ENCODE measurements at places on chromosomes 4 and X.

DNA sequence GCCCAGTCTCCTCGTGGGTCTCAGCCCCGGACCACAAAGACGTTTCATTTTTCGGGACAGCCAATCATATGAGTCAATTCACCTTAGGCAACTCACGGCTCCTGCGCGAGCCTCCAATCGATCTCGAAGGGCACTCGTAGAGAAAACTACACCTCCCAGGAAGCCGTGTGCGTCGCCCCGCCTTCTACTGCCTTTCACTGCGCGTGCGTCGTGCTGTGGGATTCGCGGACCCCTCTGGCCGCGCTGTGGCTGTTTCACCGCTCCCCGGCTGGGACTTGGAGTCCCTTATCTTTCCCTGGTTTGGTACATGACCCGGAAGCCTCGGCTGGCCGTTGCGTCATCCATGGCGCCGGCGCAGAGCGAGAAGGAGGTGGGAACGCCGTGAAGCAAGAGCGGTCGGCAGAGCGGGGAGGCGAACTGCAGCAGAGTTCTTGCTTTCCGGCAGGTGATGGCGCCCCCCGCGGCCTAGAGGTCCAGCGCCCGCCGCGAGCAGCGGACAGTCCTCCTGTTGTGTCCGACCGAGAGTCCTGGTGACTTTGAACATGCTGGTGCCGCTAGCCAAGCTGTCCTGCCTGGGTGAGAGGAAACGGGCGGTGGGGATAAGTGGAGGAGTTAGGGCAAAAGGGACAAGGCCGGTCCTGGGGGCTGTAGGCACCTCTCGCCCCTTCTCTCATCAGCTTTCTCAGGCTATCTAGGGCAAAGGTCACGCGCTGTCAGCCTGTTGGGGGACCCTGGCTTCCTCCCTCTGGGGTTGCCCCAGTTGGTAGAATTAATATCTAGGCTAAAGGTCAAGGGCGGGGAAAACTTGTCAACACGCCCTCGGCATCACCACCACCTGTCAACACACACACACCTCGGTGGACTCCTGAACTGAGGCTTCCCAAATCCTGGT, at the start of gene ETFDH:
ETFDH (plus strand) TSS at position 382 of the 892 bp plus-strand sequence; CDS start at position 543, 161 bp downstream.
- peaks cover 7% of the 10 kb centered on the region for H3K36me3 ChIP-seq
- peak within 1 kb of the TSS; percentile 96 for H3K4me3 ChIP-seq
- no peaks in the 10 kb centered on the region for H3K27me3 ChIP-seq
- peak; percentile 96 for DNase-seq

GRCh38 chr4:57448452-57448851, 338.3 kb upstream of the IGFBP7 start:
- DNase-seq: no peak
- no peaks in the 10 kb centered on the region for H3K4me1 ChIP-seq
- no peak overlapping the region for H3K27ac ChIP-seq

GRCh38 chr4:168475745-168476144, 4.5 kb downstream of the DDX60L start:
- no peaks in the 10 kb centered on the region for H3K27me3 ChIP-seq
- H3K4me1 ChIP-seq: peaks cover 52% of the 10 kb centered on the region
- H3K27ac ChIP-seq: peak overlapping the region; percentile 41
- peak overlapping the region; percentile 52 for H3K4me3 ChIP-seq

DNA sequence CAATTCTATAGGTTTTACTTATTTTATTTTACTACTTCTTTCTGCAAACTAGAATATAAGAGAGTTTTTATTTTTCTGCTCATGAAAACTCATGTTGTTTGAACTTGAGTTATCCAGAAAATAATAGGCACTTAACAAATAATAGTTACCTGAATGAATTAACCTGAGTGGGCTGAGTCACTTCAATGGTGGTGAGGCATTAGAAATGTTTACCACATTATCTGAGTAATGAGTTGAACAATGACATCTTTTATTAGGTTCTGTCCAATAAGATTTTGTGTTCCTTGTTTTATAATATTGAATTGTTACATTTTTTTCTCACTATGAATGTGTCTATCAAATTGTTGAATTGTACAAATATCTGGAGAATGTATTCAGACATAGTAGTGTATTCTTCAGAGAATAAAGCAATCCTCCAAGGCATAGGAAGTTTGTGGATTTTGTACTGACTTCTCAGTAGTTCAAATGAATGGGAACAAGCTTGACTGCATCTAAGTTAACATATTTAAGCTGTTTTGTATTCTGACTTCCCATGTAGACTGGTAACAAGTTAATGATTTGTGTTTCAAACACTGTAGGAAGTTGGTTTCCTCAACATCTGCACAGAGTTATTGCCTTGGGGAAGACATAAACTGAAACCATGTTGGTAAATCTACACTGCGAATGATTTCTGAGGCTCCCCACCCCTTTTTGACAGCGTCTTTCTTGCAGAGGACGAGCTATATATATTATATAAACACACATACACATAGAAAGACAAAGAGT, 1808.9 kb upstream of the TENM3 start:
- no peak overlapping the region for H3K4me3 ChIP-seq
- no peaks in the 10 kb centered on the region for H3K36me3 ChIP-seq
- DNase-seq: no peak
- H3K27ac ChIP-seq: no peak overlapping the region

DNA sequence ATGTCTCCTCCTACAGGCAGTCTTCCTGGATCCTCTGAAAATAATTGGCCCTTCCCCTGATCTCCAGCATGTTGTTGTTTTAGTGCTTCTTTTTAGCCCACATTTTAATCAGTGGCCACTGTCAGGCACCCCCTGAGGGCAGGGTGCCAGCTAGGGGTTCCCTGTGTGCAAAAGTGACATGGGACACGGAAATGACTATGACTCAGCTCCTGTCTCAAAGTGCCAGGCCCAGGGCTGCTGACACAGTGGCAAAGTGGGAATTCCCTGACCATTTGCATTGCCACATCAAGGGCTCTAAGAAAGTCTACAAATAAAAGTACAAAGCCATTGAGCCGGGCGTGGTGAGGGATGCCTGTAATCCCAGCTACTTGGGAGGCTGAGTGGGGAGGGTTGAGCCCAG, 24.8 kb downstream of the HMX1 start:
- no peak overlapping the region for H3K4me3 ChIP-seq
- H3K36me3 ChIP-seq: no peaks in the 10 kb centered on the region
- H3K27me3 ChIP-seq: peaks cover 3% of the 10 kb centered on the region
- DNase-seq: no peak
- H3K27ac ChIP-seq: no peak overlapping the region
- no peaks in the 10 kb centered on the region for H3K4me1 ChIP-seq

DNA sequence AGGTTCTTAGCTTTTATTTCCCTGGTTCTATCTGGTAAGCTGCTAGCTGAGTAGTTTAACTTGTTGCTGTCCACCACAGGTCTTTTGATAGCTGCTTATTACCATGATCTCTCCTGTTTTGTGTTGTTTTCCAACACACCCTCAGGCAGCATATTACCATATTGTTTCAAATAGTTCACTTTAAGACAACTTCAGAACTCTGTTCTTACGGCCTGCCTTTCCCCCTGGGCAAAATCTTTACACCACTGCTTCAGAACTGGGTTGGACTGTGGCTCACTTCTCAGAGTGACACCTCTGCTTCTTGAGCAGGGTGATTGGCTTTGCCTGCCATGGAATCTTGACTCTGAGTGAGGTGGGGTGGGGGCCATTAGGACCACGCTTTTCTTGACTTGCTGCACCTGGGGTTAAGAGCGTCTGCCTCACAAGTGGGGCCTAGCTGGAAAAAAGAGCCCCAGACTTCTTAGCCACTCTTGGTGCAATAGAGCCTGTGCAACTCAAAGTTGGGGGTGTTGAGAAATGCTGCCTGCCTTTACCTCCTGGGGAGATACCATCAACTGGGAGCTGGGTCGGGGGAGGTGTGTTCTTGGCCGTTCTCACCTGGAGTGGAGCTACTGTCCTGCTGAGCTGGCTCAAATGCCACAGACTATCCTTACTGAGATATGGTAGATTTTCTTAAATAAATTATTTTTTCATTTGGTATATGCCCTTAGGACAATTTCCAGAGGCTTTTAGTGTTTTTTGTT, 23.4 kb downstream of the USP9X start:
- no peak for DNase-seq
- peaks cover 33% of the 10 kb centered on the region for H3K4me1 ChIP-seq
- H3K27ac ChIP-seq: no peak overlapping the region
- peaks cover 10% of the 10 kb centered on the region for H3K36me3 ChIP-seq

DNA sequence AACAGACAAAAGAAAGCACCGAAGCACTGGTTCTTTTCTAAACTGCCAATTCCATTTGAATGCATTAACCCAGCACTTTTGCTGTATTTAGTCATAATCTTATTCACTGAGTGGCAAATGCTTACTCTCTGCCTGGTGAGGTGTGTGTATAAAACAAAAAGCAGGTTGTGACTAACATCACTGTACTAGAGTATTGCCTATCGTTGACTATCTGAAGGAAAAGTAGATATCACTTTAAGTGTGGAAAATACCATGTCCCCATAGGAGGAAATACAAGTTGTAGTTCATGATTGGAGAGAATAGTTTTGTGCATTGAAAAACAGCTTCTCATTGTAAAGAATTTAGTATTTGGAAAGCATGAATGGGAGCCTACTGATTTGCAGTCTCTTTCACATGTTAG, 2.7 kb downstream of the PDLIM5 start:
- no peak overlapping the region for H3K4me3 ChIP-seq
- peaks cover under 1% of the 10 kb centered on the region for H3K27me3 ChIP-seq

DNA sequence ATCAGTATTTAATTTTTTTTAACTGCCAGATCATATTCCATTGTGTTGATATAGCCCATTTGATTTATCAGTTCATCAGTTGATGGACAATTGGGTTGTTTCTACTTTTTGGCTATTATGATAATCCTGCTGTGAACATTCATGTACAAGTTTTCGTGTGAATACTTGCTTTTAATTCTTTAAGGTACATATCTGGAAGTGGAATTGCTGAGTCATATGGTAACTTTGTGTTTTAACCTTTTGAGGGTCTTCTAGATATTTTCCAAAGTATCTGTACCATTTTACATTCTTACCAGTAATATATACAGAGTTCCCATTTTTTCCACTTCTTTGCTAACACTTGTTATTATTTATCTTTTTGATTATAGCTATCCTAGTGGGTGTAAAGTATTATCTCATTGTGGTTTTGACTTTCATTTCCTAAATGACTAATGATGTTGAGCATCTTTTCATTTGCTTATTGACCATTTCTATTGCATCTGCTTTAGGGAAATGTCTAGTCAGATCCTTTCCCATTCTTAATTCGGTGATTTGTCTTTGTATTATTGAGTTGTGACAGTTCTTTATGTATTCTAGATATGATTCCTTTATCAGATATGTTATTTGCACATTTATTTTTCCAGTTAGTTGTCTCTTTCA, 75.2 kb upstream of the NUDT6 start:
- no peak overlapping the region for H3K27ac ChIP-seq
- DNase-seq: no peak
- no peak overlapping the region for H3K4me3 ChIP-seq

- H3K4me1 ChIP-seq: no peaks in the 10 kb centered on the region
- no peak for DNase-seq
- H3K36me3 ChIP-seq: peaks cover 19% of the 10 kb centered on the region
- H3K4me3 ChIP-seq: no peak overlapping the region
These were observed 51.5 kb upstream of the RAB33B start for GRCh38 chr4:139402436-139402835.

DNA sequence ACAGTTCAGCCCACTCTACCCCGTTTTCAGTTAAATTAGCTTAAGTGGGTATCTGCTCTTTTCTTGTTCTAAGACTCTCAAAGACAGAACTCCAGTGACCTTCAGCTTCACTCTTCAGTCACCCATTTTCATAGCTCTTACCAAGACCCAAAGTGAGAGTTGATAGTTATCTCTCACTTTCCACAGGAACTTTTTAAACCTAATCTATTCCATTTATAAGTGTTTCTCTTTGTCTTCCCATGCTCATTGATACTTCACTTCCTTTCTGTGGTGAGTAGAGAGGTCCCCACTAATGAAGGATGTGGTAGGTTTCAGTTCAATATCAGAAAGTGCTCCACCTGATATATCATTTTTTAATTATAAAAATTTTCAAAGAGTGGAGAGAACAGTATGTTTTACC, 33.4 kb downstream of the COX18 start:
- H3K4me1 ChIP-seq: peaks cover 13% of the 10 kb centered on the region
- no peak overlapping the region for H3K27ac ChIP-seq
- peaks cover 2% of the 10 kb centered on the region for H3K27me3 ChIP-seq
- no peak for DNase-seq
- peaks cover 8% of the 10 kb centered on the region for H3K36me3 ChIP-seq
- H3K4me3 ChIP-seq: no peak overlapping the region

- no peaks in the 10 kb centered on the region for H3K4me1 ChIP-seq
- H3K27ac ChIP-seq: no peak overlapping the region
- DNase-seq: no peak
- H3K36me3 ChIP-seq: no peaks in the 10 kb centered on the region
- peaks cover 1% of the 10 kb centered on the region for H3K27me3 ChIP-seq
These were observed 598.2 kb upstream of the NDST4 start for GRCh38 chr4:115711575-115711974.

DNA sequence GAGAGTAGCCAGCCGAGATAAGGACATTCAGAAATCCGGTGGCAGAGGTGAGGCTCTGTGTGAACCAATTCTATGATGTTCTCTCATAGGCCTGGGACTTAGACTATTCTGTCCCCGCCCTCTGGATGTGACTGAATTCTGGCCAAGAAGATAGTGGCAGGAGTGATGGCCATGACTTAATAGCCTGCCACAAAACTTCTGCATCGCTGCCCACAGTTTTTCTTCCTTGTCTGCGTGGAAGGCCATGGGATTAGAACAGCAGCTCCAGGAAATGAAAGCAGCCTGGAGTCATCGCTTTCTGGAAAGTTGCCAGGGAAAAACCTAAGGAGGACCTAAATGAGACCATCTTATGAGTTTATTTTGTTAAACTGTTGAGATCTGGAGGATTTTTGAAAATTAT, 134.7 kb downstream of the F11 start:
- H3K27ac ChIP-seq: no peak overlapping the region
- no peak for DNase-seq
- no peaks in the 10 kb centered on the region for H3K4me1 ChIP-seq
- H3K36me3 ChIP-seq: no peaks in the 10 kb centered on the region
- H3K27me3 ChIP-seq: no peaks in the 10 kb centered on the region

GRCh38 chrX:52082578-52082977, 13.6 kb upstream of the MAGED4B start:
- no peak for DNase-seq
- no peak overlapping the region for H3K4me3 ChIP-seq
- H3K27ac ChIP-seq: no peak overlapping the region
- peaks cover 11% of the 10 kb centered on the region for H3K27me3 ChIP-seq

DNA sequence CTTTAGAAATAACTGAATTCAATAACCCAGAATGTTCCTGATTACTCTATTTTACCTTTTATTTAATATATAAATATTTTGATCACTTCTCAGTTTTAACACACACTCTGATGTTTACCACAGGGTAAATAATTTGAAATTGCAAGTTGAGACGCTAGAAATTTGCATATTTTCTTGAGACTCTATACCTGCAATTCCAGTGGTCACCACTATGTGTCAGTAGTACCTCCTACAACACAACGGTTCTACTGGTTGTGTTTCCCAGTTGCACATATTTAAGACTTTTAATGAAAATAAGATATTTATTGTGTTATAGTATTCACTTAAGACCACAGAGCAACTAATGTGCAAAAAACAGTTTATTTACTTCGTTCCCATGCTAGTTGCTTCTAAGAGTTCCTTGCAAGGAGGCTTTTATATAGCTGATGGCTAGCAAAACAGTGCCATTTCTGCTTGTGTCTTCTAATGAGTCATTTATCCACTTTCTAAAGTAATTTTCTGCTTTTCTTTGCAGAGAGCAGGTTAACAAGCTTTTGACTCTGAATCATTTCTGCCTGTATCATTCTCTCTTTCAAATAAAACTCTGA, 98.9 kb upstream of the PDLIM3 start:
- peaks cover 32% of the 10 kb centered on the region for H3K27me3 ChIP-seq
- DNase-seq: no peak
- H3K4me1 ChIP-seq: peaks cover 2% of the 10 kb centered on the region
- no peaks in the 10 kb centered on the region for H3K36me3 ChIP-seq

Data from activated naive CD8-positive, alpha-beta T cell treated with anti-CD3 and anti-CD28 coated beads, Interleukin-2, amount 10 ng/mL, durations not matched to agents 7 days and 5 days (primary cell).